ENCODE measurements at places on chromosomes 4 and X.

DNA sequence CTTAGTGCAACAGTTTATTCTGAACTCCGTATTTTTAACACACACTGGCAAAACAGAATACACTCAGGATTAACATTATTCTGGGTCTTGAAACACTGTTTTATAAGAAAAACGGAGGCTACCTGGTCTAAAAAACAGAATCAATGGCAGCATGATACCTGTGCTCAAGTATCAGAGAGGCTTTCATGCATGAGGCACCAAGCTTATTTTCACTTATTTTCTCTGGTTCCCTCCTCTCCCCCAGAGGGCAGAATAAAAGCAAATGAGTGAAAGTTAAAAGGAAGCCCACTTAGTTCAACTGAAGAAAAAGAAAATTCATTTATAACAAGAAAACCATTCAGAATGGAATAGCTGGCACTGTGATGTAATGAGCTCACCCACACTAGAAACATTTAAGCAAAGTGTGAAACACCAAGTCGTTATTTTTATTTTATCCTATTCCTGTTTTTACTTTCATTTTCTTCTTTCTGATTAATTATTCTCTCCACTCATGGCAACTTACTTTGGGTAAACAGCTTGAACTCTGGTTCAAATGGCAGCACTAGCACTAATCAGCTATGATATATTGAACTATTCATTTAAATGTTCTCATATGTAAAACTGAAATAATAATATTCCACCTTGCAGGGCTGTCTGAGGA is 211.8 kb downstream of the PPP3CA start:
- no peak for DNase-seq

- DNase-seq = no peak
Observed at GRCh38 chr4:172758586-172759340, 409.8 kb upstream of the GALNT7 start.

DNA sequence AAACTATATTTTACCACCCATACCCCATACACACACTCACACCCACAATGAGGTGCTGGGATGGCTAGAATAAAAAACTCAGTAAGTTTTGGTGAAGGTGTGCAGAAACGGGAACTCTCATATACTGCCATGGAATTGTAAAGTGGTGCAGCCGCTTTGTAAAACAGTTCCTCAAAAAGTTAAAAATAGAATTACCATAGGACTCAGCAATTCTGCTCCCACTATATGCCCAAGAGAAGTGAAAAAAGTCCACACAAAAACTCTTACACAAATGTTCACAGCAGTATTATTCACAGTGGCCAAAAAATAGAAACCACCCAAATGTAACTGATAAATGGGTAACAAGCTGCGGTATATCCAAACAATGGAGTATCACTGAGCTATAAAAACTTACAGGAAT is 6.5 kb downstream of the CENPU start:
- DNase-seq = no peak

GRCh38 chr4:13982010-13982409 is 354.5 kb upstream of the BOD1L1 start:
- no peak for DNase-seq

DNA sequence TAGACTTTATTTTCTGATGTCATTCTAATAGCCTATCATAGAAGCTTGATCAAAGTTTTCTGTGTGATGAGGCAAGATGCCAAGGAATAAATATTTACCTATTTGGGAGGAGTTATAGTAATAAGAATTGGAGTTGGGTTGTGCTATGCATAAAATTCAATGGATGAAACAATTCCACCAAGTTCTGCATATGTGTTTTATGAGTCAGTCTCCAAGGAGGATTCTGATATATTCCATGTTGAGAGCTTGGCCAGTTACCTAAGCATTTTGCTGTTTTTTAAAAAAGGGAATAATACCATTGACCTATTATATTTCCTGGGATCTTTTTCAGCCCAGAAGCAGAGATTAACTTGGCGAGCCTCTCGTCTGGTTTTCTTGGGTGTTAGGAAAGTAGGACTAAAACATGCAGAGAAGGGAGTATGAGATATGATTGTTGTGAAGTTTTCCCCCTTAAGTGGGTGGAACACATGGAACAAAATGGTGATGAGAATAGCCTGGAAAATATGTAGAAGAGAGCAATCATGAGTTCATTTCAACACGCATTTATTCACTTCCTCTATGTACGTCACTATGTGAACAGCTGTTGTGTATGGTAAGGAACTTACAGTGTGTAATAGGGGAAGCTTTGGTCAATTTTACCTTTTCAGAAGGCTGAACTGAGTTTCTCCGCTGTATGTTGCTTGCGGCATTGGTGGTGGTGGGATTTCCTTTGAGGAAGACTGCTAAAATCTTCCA is 39.2 kb downstream of the POLA1 start:
- no peak for DNase-seq

DNA sequence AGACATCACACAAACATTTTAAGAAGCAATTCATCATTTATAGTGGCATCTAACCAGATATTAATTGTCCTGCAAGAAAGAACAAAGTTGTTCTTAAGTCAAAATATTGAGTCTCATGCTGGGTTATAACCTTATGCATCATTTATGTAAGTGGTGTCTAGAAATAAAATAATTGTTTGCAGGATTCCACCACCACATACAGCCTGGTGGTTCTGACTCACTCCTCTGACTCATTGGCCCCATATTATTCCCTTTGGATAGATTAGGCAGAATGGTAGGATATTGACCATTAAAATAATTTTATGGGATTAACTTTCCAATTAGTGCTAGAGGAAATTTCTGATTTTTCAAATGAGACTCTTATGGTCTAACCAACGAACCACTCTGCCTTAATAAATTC is 384.5 kb downstream of the GRXCR1 start:
- DNase-seq = peak; percentile 9

- DNase-seq = no peak
Observed at GRCh38 chr4:36786519-36786918, 458.0 kb upstream of the NWD2 start.

DNA sequence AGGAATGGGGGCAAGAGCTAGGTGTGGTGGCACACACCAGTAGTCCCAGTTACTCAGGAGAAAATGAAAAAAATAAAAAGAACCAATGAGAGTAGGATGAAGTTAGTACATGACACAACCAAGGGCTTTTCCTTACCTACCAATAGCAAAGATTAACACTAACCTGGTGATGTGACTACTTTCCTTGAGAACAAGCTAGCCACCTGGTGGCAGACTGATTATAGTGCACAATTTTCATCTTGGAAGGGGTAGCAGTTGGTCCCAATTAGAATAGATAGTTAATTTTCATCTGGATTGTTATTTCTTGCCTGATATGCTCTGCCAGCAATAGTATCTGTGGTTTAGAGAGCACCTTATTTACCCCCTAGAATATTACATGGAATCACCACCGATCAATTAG is 1216.8 kb upstream of the PABPC4L start:
- DNase-seq = no peak

- DNase-seq = no peak
Observed at GRCh38 chr4:95159384-95159783, 389.4 kb downstream of the UNC5C start.

- no peak for DNase-seq
Observed at GRCh38 chr4:98242538-98242937, 18.6 kb upstream of the RAP1GDS1 start.

GRCh38 chrX:86148024-86148511 is at the start of gene DACH2:
Gene DACH2 (plus strand): TSS chrX:86148451.
- no peak for DNase-seq

- DNase-seq = no peak
Observed at GRCh38 chr4:2159931-2160330, 82.0 kb downstream of the HAUS3 start.

DNA sequence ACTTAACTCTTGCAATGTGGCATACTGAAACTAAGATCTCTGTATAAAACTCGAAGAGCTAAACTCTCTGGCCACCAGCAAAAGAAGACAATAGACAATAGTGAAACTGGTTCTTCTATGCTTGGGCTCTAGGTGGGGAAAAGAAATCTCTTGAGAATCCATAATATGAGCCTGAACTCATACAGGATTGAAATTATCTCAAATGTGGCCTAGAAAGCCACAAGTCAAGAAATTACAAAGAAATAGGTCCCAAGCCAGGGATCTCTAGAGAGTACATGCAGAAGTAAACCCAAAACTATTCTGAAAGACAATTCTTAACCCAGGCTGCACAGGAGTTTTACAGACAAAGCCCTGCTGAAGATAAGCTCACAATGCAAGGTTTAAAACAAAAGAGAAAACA is 127.4 kb downstream of the ANAPC10 start:
- DNase-seq = no peak

GRCh38 chr4:8905226-8905772 is 33.7 kb upstream of the HMX1 start:
- DNase-seq = no peak

DNA sequence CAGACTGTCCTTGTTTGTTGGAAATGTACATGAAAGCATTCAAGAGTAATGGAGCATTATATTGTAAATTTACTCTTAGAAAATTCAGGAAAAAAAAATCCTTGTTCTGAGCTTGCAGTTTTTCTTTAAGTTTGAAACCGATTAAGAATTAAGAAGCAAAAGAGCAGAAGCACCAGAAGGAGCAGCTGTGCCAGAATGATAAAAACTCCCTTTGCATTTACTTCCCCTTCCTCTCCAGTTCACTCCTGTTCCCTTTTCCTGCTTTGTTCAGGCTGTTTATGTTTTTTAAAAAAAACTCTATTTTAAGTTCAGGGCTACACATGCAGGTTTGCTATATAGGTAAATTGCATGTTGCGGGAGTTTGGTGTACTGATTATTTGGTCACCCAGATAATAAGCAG is 90.3 kb downstream of the ATOH1 start:
- no peak for DNase-seq

GRCh38 chr4:13968723-13969122 is 341.2 kb upstream of the BOD1L1 start:
- DNase-seq = no peak

- no peak for DNase-seq
Observed at GRCh38 chr4:91116861-91117260, 989.7 kb downstream of the CCSER1 start.

DNA sequence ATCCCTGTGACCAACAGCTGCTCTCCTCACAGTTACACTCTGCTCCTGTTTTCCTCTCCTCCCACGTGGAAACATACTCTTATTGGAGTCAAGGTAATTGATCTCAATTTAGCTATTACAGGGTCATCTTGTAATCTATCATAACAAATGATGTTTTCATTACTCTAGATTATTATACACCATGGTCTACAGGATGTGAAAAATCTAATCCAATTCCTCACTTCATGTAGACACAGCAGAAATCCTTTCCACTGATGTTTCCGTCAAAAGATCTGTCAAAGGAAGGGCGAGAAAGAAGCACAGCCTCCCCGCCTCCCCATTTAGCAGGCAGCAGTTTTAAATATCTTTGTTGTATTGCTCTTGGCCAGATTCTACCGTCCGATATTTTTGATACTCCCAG is 13.7 kb upstream of the DCTD start:
- no peak for DNase-seq

DNA sequence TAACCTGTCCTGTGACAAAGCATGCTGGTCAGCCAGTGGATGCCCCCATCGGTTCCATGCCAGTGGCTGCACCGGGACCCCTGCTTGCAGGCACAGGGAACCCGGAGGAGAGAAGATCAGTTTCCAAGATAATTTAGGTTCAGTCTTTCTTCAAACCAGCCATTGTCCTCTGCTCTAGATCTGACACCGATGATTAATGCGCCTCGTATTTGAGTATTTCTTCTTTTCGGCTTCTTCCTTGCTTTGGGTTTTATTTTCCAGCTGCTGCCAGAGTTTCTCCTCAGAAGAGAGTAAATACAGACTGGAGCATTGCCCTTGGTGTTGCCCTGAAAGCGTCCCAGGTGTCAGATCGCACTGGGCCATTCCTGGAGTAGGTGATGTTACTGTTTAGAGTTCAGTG is 19.2 kb upstream of the BCOR start:
- no peak for DNase-seq

DNA sequence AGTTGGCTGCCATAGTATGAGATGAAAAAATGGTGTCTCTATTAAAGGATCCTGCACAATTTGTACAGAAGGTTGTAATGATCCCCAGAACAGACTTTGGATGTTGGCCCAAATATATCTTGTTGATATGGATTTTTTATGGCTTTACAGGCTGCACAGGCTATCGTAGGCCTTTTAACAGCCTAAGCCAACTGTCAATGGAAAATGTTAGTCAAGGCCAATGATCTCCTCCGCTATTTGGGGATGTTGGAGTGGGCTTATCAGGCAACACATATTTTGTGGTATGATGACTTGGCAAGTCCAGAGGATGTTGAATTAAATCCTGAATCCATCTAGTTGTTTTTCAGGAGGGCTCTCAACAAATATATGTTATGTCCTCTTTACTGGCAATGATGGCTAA is 42.1 kb downstream of the ZCCHC13 start:
- DNase-seq = no peak

GRCh38 chr4:54277691-54278090 is 48.6 kb downstream of the PDGFRA start:
- peak; percentile 60 for DNase-seq

DNA sequence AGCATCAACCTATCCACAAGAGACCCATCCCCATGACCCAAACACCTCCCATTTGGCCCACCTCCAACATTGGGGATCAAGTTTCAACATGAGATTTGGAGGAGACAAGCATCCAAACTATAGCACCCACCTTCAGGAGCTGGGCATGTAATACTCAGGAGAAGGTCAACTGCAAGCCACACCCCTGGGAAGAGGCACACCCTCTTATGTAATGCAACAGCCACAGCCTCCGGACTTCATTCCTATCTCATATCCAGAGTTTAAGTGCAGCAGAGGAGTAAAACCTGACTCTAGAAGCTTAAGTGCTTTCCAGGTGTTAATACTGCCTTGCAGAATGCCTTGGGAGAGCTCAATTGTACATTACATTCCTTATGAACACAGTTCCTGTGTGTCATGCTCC is 197.4 kb downstream of the PTTG2 start:
- DNase-seq = no peak

DNA sequence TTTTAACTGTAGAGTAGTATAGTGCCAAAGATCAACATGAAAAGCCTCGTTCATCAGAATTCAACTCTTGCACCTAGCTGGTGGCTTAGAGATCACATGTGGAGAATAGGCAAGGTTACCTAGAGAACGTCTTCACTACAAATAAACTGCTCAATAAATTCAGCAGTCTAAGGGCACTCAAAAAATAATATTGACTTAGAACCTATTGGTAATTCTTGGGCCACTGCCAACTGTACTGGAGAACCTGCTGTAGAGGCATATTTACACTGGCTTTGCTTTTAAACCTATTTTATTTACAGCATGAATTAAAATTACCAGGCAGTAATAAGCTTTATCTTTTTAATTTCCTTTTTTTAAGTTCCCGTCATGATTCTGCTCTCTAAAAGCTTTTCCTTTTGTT is 343.7 kb downstream of the PDHA2 start:
- DNase-seq = no peak

Measured in GM04503 (cell line).